ENCODE measurements at places on chromosomes 7 and 10.

GRCh38 chr7:127997226-127997922, 33.9 kb downstream of the LRRC4 start:
- DNase-seq: no peak

DNA sequence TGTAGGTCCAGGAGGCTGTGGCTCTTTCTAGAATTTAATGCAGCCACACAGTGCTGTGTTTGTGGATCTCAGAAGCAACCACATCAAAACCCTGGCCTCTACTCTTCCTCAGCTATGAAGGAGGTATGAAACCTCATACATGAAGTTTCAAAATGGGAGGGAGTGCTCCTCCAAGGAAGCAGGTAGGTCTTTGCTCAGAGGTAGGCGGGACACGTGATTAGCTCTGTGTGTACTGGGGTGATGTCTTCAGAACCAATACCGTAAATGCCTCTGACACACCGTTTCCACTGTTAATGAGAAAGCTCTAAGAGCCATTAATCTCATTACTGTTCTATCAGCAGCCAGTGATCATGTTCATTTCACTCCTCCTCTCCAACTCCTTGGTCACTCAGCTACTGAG, 126.1 kb downstream of the PLXNA4 start:
- DNase-seq: no peak

GRCh38 chr7:106110238-106110560, 1.9 kb downstream of the SYPL1 start:
- no peak for DNase-seq

GRCh38 chr7:10412422-10413019, 561.2 kb upstream of the PHF14 start:
- no peak for DNase-seq

GRCh38 chr10:43220657-43221418, 46.0 kb downstream of the RASGEF1A start:
- no peak for DNase-seq

- DNase-seq: no peak
Measured at GRCh38 chr10:91590142-91590903, 42.5 kb downstream of the PPP1R3C start.

DNA sequence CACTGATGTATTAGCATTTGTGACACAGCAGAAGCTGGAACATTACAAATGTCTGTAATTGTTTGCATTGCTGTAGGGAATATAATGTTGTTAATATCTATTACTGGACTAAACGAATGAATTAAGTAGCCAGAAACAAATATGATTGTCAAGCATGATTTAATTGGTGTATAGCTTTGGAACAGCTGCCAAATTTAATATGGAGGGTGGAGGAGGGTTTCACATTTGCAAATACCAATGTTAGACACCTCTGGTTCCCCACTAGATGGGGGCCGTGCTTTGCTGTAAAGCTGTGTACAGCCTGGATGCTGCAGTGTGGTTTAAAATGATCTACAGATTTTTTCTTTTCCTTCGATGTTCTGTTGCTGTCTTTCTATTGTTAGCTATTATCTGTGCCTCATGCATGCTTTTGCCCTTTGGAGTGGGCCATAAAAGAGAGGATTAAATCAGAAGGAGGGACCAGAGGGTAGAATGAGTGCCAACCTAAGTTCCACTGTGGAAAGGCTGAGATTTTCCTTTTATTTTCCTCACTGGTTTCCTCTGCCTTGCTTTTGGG, 23.1 kb downstream of the DNAJB9 start:
- no peak for DNase-seq

GRCh38 chr7:94301024-94301586, 93.6 kb upstream of the COL1A2 start:
- DNase-seq: no peak

- DNase-seq: no peak
Measured at GRCh38 chr10:123669886-123670285, 3.7 kb downstream of the GPR26 start.

DNA sequence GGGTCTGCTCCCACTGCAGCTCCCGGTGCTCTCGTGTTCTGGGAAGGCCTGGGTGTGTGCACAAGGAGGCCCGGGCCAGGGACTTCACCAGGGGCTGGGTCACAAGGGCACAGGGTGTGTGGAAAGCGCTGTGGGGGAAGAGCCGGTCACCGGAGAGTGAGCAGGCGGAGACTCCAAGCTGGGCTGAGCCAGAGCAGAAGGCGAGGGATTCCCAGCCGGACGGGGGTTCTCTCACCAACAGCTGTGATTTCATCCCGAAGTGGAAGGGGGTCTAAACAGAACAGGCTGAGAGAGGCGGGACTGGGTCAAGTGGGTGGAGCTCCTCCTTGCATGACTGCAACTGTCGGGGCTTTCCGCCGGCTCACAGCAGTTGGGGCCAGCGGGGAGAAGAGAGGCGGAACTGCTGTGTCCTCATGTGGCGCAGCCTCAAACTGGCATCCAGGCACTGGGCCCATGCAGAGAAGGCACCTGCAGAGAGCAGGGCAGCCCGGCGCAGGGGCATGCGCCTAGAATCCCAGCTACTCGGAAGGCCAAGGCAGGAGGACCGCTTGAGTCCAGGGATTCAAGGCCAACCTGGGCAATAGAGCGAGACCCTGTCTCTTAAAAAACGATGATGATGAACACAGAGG, 7.6 kb upstream of the ORAI2 start:
- DNase-seq: peak; percentile 60

DNA sequence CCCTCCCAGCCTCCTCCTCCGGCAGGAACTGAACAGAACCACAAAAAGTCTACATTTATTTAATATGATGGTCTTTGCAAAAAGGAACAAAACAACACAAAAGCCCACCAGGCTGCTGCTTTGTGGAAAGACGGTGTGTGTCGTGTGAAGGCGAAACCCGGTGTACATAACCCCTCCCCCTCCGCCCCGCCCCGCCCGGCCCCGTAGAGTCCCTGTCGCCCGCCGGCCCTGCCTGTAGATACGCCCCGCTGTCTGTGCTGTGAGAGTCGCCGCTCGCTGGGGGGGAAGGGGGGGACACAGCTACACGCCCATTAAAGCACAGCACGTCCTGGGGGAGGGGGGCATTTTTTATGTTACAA, 83.3 kb downstream of the PAX2 start:
- DNase-seq: no peak

GRCh38 chr10:8061274-8062211, 7.1 kb downstream of the GATA3 start:
- DNase-seq: no peak

- no peak for DNase-seq
Measured at GRCh38 chr10:81116201-81116600, 578.5 kb downstream of the SH2D4B start.
